Activated CD4-positive, alpha-beta memory T cell treated with anti-CD3 and anti-CD28 coated beads for 36 hours (primary cell): ENCODE measurements at places on chromosomes 16 and 17. TPM values are rescaled to one million over a fixed set of nuclear protein-coding genes. Genes with fewer than 3 reads are reported as not detected.
A peak's percentile ranks its signal among the peaks of the same experiment; 100 is the strongest.

The FAM83G gene
- 12.6 TPM for total RNA-seq

DNA sequence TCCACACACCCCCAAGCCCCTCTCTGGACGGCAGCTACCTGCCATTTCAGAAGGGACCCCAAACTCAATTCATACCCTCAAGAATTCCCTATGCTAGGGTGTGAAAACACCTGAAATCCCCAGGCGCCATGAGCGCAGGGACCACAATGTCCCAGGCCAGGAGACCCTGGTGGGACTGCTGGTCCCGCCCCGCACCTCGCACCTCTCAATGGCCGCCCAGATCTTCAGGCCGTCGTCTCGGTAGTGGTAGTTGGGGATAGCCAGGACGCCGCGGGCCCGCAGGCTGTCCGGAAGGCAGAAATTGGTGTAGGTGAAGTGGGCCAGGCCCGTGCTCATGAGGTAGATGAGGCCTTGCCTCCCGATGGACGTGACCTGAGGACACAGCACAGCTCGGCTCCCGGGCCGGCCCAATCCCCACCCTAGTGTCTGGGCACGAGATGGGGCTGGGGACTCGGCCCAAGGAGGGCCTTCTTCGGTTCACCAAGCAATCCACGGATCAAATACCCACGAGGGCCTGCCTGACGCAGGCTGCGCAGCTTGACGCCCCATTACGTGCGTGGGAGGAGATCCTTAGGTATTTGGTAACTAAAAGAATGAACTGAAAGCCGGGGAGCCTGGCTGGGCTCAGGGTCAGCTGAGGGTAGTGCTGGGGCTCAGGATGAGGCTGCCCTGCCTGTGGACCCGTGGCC, 9.2 kb downstream of the ALOXE3 start:
- no peak overlapping the region for H3K4me3 ChIP-seq
- no peak for DNase-seq
- no peaks in the 10 kb centered on the region for H3K36me3 ChIP-seq
- peaks cover 8% of the 10 kb centered on the region for H3K4me1 ChIP-seq

DNA sequence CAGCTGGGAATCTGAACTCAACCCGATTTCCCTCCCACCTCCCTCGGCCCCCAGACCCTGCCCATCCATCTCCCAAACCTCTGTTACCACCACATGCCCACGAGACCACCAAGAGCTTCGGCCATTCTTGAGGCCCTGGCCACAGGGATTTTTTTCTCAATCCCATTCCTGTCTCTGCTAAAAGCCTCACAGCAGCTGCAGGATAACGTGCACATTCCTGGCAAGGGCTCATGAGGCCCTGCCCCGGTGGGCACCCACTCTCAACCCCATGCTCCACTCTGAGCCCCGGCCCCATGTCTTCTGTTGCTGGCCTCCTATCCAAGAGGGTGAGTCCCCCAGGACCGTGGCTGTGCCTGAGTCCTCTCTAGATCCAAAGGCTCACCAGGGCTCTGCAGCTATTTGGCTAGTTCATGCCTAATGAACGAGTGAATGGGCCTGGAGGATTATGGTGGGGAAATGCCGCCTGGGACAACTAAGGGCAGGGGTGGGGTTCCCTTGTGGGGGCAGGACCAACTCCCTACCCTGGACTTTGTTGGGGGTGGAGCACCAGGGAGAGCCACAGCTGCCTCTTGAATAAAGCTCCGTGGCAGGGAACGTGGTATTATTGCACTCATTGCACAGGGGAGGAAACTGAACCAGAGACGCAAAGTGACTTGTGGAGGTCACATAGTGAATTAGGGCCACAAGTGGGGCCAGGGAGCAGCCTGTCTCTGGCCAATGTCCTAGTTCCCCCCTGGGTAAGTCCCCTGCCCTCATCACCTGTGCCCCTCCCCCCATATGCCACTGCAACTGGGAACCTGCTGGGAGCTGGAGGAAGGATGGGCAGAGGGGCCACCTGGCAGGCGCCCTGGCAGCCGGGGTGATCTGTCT, 113.8 kb upstream of the SMURF2 start:
- DNase-seq, result no peak
- H3K27ac ChIP-seq, result no peak overlapping the region
- H3K4me3 ChIP-seq, result peak overlapping the region; percentile 46
- peaks cover 14% of the 10 kb centered on the region for H3K4me1 ChIP-seq

GRCh38 chr16:19014461-19014860, 30.7 kb downstream of the TMC7 start:
- H3K27ac ChIP-seq, result no peak overlapping the region
- no peak overlapping the region for H3K4me3 ChIP-seq
- no peaks in the 10 kb centered on the region for H3K4me1 ChIP-seq
- peaks cover 3% of the 10 kb centered on the region for H3K27me3 ChIP-seq
- no peak for DNase-seq

The CCL17 gene
- total RNA-seq, result 3.1 TPM

GRCh38 chr17:5694551-5694950, 110.2 kb upstream of the NLRP1 start:
- H3K36me3 ChIP-seq, result no peaks in the 10 kb centered on the region
- no peak overlapping the region for H3K27ac ChIP-seq
- no peaks in the 10 kb centered on the region for H3K4me1 ChIP-seq
